ENCODE measurements at places on chromosomes 7 and 10.

DNA sequence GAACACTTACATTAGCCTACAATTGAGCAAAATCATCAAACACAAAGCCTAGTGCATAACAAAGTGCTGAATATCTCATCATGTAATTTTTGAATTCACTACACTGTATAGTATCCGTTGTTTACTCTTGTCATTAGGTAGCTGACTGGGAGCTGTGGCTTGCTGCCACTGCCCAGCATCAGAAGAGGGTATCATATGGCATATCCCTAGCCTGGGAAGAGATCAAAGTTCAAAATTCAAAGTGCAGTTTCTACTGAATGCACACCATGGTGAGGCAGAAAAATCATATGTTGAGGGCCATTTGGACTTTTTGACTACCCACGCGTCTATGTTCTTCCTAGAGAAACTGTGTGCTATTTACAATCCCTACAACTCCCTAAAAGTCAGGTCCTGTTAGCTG is 7.5 kb upstream of the ZC3HAV1 start:
- no peak for DNase-seq

DNA sequence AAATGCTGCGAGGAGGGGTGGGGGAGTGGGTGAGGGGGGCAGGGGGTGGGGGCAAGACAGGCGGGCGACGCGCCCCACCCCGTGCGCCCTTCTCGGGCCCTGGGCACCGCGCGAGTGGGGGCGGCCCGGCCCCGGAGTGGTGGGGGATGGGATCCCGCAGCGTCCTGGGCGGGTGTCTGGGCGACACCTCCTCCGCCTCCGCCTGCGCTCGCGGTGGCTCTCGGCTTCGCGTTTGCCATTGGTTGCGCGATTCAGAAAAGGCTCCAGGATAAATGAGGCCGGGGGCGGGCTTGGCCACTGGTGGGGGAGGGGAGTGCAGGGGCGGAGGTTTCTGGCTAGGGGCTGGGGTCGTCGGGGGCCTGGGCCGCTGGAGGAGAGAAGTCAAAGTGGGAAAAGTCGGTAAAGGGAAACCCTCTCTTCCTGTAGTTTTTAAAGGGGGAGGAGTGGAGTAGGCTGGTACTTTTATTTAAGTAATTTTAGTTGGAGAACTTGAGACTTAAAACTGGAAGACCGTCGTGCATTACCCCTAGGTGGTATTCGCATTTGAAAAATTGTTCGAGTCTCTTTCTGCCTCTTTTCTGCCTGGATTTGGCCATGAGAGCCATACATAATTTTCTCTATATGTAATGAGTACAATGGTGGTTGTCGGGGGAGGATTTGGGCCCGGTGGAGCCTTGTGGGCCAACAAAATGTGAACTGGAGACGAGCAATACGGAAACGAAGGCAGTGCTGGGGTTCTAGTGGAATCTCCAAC is 992 bp upstream of the IGF2BP3 start:
- no peak for DNase-seq

- no peak for DNase-seq
These were observed 128.4 kb downstream of the NRBF2 start for GRCh38 chr10:63261496-63261895.

- DNase-seq = no peak
These were observed 977 bp downstream of the TMEM248 start for GRCh38 chr7:66921918-66922486.

DNA sequence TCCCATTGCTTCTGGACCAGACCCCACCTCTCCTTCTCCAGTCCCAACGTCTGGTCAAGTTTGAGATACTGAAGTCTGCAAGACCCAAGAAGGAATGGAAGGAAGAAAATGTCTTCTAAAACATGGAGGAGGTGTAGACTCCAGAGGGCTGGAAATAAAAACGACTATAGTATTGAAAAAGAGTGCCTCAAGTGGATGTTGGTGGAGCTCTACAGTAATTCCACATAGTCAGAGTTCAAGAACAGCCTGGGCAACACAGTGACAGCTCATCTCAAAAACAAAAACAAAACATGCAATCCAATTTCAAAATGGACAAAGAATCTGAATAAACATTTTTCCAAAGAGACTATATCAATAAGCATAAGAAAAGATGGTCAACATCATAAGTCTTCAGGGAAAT is 2.3 kb upstream of the PCGF6 start:
- DNase-seq = no peak

DNA sequence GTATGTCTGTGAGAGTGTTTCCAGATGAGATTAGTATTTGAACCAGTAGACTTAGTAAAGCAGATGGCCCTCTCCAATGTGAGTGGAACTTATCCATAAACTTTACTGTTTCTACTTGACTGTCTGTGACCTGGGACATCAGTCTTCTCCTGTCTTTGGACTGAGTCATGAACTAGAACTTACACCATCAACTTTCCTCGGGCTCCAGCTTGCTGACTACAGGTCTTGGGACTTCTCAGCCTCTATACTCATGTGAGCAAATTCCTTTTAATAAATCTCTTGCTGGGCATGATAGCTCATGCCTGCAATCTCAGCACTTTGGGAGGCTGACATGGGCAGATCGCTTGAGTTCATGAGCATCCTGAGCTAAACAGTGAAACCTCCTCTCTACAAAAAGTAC is 25.7 kb upstream of the WAPL start:
- no peak for DNase-seq

DNA sequence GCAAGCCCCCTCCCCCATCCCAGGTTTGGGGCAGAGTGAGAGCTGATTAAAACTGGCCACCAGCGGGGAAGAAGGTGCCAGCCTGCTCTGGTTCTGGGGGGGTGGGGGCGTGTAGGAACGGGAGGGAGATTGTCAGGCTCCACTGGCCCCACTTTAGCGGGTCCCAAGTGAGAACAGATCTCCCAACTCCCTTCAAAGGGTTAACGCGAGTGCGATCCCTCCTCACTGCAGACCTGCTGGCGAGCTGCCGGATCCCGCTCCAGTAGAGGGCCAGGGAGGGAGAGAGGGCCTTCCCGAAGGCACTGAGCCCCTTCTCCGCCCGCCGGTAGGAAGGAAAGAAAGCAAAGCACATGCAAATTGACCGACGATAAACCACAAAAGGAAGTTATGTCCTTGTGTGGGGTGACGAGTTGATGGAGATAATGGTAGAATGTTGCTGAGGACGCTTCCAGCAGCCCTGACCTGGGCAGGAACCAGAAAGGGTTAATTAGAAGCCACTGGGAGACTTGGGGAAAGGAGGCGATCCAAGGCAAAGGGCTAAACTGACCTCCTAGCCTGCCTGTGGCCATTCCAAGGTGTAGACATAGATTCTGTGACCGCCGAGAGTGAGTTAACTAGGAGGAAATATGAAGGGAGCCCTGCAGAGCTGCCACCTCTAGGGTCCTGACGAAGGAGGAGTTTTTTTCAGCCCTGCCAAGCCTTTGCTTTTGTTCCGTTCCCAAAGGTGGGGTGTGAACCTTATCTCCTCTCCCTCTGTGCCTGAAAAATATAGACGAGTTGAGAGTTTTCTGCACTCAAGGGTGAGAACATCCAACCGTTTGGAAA is 1.5 kb downstream of the NRG3 start:
- no peak for DNase-seq

GRCh38 chr7:123616223-123616622 is 14.6 kb downstream of the ASB15 start:
- no peak for DNase-seq

DNA sequence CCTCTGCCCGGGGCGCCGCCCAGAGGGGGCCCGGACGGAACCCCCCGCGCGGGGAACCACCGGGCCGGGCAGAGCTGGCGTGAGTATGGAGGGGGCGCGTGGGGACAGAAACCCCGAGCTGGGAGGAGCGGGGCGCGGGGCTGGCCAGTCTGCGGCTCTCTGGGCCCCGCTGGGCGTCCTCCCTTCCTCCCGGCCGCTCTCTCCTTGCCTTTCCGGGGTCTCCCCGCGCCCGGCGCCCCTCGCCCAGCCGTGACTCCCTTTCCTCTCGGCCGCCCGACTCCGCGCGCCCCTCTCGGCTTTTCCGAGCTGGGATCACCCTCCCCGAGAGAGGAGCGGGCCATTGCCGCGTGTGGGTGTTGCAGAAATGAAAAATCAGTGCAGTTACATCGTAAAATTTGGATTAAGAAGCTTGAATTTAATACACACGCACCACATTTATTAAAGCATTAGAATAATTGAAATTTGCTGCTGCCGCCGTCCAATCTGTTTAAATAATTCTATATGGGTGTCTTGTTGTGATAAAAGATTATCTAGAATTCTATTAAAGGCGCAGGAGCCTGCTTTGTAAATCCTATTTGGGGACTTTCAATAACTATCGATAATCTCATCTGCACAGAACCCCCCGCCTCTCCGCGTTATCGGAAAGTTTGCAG is 9.1 kb downstream of the UNCX start:
- DNase-seq = no peak

GRCh38 chr10:12397147-12397896 is 48.0 kb downstream of the CAMK1D start:
- no peak for DNase-seq

GRCh38 chr7:119228482-119228881 is 1004.0 kb downstream of the ANKRD7 start:
- DNase-seq = no peak

DNA sequence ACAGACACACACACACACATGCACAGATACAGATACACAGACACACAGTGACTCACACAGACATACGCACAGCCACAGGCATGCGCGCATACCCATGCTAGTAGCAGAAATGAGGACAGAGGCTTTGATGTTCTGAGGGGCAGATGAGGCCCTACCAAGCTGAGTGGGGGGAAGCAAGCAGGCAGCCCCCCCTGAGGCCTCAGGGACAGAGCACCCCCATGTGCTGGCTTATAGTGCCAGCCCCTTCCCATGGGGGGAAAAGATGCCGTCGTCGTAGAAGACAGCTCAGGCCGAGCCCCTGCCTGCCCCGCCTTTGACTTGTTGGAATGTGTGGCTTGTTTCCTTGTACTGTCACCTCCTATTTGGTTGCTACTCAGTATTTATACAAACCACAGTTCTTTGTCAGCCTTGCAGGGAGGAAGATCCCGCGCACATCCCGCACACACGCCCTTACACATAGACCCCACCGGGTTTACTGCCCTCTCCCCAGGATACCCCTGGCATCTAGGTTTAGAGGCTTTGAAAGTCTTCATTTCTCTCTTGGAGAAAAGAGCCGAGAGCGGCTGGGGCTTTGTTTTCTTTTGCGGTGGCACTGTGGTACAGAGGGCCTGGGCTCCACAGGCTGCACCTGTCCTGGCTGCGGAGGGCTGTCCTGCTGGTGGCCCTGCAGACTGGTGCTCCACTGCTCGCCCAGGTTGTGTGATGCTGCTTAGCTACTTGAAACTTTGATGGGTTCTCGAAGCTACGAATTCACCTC is 112.5 kb downstream of the DOCK1 start:
- no peak for DNase-seq
